Activated CD4-positive, alpha-beta T cell treated with anti-CD3 and anti-CD28 coated beads, Interleukin-2, amount 50 U/mL, for 16 hours (primary cell): ENCODE measurements at places on chromosomes 6 and 20.
A peak's percentile ranks its signal among the peaks of the same experiment; 100 is the strongest.

GRCh38 chr20:43919686-43920403 lies 5.2 kb downstream of the TOX2 start:
- DNase-seq = no peak

- no peak for DNase-seq
These were observed 50.1 kb downstream of the PHF3 start for GRCh38 chr6:63685446-63686379.

- no peak for DNase-seq
These were observed 3.3 kb upstream of the RSPO3 start for GRCh38 chr6:127115084-127115655.

DNA sequence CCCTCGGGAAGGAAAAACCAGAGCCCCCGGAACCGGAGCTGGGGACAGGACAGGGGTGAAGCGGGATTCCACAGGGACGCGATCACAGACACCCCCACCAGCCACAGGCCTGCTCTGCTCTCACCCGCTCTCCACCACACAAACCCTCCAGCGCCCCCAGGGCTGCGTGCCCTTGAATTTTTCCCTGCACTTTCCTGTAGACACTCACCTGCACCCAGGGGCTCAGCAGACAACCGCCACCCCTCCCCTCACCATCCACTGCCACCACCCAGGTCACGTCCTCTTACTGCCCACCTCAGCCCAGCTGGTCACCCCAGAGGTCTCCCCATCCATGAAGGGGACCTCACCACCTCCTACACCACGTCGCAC lies 631 bp downstream of the ULBP2 start:
- no peak for DNase-seq

DNA sequence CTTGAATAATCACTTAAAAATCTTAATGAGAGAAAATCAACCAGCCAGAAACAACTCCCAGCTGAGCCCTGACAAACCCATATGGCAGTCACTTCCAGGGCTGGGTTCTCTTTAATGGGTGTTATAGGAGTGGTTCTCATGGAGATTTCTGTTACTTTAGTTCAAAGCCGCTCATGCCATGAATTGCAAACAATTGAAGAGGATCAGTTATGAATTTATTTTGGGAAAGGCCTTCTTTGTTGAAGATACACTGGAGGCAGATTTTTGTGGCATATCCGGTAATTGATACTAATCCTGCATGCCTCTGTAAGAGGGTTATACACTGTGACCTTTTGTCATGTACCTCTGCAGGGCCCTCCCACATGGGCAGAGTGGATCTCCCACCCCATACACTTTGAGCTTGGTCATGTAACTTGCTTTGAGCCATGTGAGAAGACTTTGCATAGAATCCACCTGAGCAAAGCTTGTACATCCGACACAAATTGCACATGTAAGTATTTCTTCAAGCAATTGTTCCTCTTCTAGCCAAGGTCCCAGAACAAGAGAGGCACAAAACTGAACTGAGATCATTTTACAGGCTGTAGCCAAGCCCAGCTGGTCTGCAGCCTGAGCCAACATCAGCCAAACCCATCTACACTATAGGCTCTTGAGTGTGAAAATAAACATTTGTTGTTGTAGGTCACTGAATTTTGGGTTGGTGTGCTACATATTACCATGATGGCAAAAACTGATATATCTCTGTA lies 492.3 kb downstream of the PREX1 start:
- DNase-seq = no peak

DNA sequence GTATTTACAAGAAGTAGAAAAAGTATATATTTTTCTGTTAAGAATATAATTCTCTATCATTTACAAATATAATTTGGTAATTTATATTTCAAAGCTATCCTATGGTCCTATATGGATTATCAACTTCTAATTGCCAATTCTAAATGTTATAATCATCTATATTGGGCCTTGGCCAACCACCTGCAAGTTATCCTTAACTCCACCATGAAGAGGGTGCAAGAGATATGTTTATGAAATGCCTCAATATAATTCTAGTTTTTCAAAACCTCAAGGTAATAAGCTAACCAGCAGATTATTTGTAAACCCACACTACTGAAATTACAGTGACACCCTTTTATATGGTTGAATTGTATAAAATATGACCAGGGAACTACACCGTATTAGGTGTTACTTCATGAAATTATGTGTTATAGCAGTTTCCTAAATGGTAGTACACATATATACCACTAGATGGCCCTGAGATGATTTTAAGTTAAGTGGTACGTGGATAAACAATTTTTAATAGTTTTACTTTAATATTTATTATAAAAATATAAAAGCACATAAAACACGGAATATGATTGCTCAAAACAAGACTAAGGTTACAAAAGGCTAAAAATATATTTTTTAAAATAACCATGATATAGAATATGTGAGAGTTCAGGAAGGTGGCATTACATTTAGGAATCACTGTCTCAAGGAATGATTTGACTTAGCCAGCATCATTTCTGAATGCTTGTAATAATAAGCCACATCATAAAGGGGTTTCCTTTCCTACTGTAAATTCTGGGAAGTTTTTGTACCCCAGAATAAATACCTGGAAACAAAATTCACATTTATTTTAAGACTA lies 9.8 kb upstream of the PNISR start:
- DNase-seq = peak; percentile 38

DNA sequence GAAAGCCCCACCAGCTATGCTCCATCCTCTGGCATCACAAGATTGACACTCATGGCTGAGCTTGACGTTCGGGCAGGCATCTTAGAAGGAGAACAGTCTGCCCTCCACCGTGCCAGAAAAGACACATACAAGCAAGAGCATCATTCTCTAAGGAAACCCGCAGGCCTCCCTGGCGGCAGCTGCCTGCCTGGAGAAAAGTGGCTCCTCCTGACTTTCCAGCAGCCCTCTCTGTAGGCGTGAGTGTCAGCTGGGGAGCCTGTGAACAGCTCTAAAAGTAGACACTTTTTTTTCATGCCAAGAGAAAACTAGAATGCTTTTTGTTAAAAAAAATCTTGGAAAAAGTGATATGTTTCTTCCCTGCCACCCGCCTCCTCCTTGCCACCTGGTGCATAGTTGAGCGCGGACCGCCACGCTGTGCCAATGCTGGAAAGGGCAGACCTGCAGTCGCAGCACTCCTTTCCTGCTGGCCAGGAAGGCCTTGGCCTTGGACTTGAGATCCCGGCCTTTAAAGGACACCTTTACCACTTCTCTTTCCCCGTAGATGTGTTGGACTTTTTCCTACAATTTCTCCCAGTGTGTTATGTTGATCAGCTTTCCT lies 29.7 kb upstream of the INSM1 start:
- DNase-seq = no peak

DNA sequence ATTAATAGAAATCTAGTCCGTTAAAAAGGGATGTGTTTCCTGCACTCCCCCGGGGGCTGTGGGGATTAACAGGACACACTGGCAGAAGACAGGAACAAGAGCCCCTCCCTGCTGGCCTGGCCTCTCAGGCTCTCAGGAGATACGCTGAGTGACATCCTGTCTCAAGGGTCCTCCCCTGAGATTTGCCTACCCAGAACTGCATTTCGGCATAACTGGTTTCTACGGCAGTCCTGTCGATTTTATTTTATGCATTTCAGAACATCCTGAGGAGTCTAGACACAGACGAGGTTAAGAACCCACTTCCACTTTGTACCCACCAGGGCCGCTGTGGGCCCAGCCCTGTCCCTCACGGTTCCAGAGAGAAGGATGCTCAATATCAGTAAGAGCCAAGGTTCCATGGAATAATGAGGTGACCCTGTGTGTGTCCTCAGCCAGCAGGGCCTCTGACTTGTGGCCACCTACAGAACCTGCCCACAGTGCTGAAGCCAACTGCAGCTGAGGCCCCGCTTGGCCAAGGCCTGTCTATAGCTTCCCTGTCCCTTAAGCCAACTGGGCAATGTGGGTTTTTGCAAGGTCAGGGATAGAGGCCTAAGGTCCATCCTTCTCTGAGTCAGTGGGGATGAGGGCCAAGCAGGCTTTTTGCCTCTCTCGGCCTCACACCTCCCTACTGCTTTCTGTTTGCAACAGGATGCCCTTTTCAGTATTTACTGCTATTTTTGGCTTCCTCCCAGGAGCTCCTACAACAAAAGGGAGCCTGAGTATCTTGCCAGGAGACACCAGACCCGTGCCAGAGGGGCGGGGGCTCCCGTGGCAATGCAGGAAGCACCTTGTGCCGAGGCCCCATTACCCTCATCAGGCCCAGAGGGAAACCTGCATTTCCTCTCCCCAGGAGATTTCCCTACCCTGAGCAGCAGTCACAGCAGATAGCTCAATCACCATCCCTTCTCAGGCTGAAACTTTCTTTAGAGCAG lies 14.7 kb downstream of the UQCC2 start:
- DNase-seq = no peak

DNA sequence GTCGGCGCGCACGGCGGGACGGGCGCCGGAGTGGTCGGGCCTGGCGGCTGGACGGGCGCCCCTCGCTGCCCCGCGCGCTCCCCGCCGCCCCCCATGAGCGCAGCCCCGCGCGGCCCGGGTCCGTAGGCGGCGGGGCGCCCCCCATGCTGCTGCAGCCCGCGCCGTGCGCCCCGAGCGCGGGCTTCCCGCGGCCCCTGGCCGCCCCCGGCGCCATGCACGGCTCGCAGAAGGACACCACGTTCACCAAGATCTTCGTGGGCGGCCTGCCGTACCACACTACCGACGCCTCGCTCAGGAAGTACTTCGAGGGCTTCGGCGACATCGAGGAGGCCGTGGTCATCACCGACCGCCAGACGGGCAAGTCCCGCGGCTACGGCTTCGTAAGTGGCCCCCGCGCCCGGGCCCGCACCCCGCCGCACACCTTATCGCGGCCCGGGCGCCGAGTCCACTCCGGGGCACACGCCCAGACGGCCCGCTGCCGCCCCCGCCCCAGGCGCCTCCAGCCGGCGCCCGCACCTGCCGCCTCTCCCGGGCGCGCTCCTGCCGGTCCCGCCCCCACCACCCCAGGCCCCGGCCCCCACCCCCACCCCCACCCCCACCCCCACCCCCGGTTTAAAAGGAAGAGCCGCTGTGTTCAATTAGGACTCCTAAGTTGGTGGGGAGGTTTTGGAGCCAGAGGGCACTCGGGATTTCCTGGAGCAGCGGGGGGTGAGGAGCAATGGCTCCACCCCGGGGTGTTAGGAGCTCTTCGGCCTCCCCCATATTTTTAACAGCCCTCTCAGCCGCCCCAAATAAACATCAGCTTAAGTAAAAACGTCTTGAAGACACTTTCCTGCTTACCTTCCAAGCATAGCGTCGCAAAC lies 474 bp downstream of the RBM38 start:
- DNase-seq = peak; percentile 36

GRCh38 chr20:20665606-20666332 lies 46.7 kb downstream of the RALGAPA2 start:
- DNase-seq = no peak

- no peak for DNase-seq
These were observed 881 bp upstream of the MAP7 start for GRCh38 chr6:136551103-136551502.

DNA sequence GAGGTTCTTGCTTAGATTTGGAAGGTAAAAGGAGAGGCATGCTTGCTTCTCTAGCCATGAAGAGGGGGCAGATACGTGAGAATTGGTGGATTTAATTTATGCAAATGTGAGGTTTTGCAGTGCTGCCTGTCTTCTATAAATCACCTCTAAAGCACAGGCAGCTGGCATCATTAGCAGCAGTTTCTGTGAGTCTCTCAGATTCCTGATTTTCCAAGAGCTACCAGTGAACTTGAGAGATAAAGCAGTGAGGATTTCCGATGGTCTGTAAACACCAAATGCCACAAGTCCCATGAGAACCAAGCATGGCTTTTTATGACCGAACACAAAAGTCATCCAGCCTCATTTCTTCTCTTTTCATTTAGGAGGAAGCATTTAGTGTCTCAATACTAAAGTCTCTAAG lies 3.2 kb upstream of the SIRPB2 start:
- DNase-seq = no peak

- no peak for DNase-seq
These were observed 300.2 kb upstream of the SYNCRIP start for GRCh38 chr6:85942844-85943243.

DNA sequence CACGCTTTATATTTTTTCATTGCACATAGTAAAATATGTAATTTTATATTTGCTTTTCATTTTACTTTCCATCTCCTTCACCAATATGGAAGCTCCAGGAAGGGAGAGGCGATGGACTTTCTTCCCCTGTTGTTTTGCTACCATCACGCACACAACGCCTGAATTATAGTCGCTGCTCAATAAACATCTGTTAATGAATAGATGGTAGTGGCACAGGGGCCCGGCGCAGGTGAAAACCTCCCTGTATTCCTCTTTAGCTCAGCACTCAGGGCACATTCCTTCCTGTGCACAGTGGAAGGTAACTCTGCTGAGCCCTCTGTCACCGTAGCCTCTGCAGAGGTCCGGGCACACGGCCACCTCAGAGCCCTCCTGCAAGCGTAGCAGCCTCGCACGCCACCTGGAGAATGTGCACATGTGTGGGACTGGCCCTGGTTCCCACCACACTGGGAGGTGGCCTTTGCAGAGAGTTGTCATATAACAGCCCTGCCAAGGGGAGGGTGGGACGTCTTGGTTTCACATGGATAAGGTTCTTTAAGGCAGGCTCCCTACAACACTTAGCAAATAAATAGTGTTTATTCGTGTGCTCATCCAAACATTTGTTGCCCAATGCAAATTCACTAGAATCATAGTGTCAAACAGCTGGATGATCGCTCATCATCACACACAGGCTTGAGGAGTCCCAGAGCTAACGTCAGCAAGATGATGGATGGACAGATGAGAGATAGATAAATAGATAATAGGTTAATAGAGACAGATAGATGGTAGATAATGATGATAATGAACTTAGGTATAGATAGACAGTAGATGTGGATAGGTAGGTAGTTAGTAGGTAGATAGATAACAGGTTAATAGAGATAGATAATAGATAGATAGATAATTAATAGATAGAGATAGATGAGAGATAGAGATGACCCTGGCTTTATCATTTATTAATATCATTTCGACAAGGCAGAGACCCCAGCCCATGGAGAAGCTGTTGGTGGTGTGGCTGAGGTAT lies 32.3 kb upstream of the AFDN start:
- no peak for DNase-seq

- DNase-seq = no peak
These were observed 29.7 kb downstream of the SLC22A23 start for GRCh38 chr6:3426927-3427686.

- no peak for DNase-seq
These were observed 730.4 kb downstream of the C6orf118 start for GRCh38 chr6:164579035-164579434.

DNA sequence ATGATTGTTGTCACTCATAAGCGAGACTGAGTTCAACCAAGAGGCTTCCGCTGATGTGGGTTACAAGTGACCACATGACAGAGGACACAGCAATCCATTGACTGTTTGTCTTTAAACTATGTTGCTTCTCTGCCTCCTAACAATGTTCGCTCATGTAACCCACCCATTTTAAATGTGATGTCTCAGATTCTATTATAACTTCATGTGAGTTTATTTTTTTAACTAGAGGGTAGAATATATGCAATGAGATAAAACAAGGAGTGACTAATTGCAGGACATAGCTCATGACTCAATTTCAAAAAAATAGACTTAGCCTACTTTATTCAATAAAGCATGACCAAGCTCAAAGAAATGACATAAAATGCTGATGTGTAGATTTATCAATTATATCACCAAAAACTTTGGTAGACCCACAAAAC lies 119.2 kb upstream of the SASH1 start:
- no peak for DNase-seq

GRCh38 chr6:15382089-15382488 lies 136.2 kb downstream of the JARID2 start:
- DNase-seq = no peak
